ENCODE measurements at places on chromosomes 7 and 10. TPM values are rescaled to one million over a fixed set of nuclear protein-coding genes. Genes with fewer than 3 reads are reported as not detected.
A peak's percentile ranks its signal among the peaks of the same experiment; 100 is the strongest.

- no peak for DNase-seq
- no peaks in the 10 kb centered on the region for H3K27me3 ChIP-seq
- H3K27ac ChIP-seq = peak overlapping the region; percentile 67
- H3K36me3 ChIP-seq = peaks cover 44% of the 10 kb centered on the region
- H3K4me3 ChIP-seq = no peak overlapping the region
Observed at GRCh38 chr7:47405921-47406800, 175.8 kb downstream of the TNS3 start.

DNA sequence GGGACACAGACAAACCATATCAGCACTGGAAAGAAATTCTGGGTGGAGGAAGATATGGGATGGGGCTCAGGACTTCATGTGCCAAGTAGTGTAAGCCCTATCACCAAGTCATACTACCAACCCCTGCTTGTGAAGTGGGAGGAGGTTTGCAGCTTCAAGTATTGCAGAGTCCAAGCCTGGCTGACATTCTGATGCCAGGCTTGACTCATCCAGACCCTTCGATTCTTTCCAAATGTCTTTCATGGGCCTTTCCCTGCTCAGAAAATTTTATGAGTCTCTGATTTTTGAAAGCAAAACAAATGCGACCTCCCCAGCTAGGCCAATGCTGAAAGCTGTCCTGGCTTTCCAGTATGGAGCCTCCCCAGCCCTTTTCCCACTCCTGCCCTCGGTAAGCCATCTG is 45.1 kb upstream of the SMNDC1 start:
- no peaks in the 10 kb centered on the region for H3K36me3 ChIP-seq
- no peak for DNase-seq
- peaks cover 18% of the 10 kb centered on the region for H3K4me1 ChIP-seq

GRCh38 chr7:19413443-19413965 is 268.3 kb upstream of the FERD3L start:
- no peaks in the 10 kb centered on the region for H3K27me3 ChIP-seq
- no peak overlapping the region for H3K27ac ChIP-seq
- H3K4me3 ChIP-seq = no peak overlapping the region
- no peaks in the 10 kb centered on the region for H3K4me1 ChIP-seq

GRCh38 chr10:100696477-100696901 is 48.9 kb upstream of the PAX2 start:
- H3K27me3 ChIP-seq = peaks cover 30% of the 10 kb centered on the region
- DNase-seq = no peak
- peaks cover 2% of the 10 kb centered on the region for H3K4me1 ChIP-seq
- no peaks in the 10 kb centered on the region for H3K36me3 ChIP-seq

DNA sequence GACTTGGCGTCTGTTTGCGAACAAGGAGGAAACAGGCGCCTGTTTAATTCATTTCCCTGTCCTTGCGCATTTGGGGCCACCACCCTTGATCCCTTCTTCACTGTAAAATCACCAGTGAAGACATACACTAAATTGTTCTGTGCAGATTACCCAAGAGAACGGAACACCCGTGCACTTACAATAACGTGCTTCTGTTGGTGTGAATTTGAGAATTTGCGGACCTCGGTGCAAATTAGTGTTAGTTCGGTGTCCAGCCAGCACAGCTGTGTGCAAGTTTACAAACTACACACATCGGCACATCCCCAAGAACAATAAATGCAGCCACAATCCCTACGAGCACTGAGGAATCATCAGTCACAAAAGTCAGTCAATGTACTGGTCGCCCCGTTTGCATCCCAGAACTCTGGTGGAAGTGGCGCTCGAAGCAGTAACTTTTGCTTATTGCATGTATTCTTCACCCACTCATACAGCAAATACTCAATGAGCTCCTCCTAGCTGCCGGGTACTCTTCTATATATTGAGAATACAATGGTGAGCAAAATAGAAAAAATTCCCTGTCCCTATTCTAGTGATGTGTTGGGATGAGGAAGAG is 786 bp upstream of the CNOT4 start:
- H3K27me3 ChIP-seq = no peaks in the 10 kb centered on the region
- peaks cover 2% of the 10 kb centered on the region for H3K4me1 ChIP-seq
- no peak for DNase-seq
- H3K36me3 ChIP-seq = no peaks in the 10 kb centered on the region
- no peak overlapping the region for H3K27ac ChIP-seq

DNA sequence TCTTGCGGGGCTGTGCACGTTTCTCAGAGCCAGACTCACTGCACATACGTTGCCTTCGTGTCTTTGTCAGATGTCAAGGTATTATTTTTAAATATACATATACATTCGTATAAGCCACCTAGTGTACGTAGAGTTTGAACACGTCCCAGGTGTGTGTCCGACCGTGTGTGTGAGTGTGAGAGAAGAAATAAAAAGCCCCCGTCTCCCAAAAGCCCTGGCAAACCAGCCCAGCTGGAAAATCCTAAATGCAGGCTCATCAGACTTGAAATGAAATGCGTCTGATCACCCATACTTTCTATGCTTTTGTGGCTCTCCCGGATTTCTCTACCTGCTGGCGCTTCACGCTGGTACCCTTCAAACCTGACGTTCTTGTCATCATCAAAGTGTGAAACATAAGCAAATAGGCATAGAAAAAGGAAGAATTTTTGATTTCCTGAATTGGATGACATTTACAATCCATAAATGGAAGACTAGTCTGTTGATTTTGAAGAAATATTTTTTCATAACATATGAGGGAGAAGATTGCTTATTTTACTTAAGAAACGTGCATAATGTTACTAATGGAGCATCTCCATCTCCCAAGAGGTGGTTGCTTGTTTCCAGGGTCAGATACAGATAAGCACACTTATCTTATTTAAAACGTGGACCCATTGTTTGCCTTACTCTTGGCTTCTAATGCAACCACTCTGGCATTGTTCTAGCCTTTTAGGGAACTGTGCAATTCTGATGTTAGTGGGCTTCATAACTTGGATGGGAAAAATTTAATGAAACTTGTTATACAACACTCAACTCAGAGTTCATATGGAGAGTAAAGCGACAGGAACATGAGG is 971 bp downstream of the PRKG1 start:
- H3K36me3 ChIP-seq = no peaks in the 10 kb centered on the region
- H3K4me3 ChIP-seq = peak overlapping the region; percentile 98
- peaks cover 38% of the 10 kb centered on the region for H3K4me1 ChIP-seq

GRCh38 chr10:88608052-88608732 is 21.6 kb downstream of the LIPJ start:
- peaks cover 17% of the 10 kb centered on the region for H3K27me3 ChIP-seq
- no peak for DNase-seq
- H3K4me3 ChIP-seq = no peak overlapping the region
- no peaks in the 10 kb centered on the region for H3K36me3 ChIP-seq
- H3K27ac ChIP-seq = no peak overlapping the region
- no peaks in the 10 kb centered on the region for H3K4me1 ChIP-seq

DNA sequence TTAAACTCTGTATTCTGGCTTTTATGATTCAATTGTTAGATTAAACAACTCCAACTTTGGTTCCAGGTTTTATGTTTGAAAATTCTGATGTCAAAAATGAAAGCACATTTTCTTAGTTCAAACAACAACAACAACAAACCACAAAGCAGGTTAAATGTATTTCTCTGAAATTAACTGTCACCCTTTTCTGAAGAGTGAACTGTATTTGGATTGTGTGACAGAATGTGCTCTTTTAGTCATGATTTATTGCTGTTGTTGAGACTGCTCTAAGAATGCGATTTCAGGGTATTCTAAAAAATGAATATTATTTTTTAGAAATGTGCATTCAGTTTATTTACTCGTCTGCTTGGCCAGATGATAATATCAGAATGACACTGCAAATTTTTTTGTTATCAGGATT is 144.1 kb downstream of the GNAI1 start:
- DNase-seq = no peak
- H3K27ac ChIP-seq = no peak overlapping the region
- H3K4me1 ChIP-seq = peaks cover 24% of the 10 kb centered on the region

GRCh38 chr10:4088354-4089066 is 303.5 kb upstream of the KLF6 start:
- H3K27me3 ChIP-seq = no peaks in the 10 kb centered on the region
- no peak overlapping the region for H3K27ac ChIP-seq
- no peak overlapping the region for H3K4me3 ChIP-seq
- H3K36me3 ChIP-seq = no peaks in the 10 kb centered on the region

DNA sequence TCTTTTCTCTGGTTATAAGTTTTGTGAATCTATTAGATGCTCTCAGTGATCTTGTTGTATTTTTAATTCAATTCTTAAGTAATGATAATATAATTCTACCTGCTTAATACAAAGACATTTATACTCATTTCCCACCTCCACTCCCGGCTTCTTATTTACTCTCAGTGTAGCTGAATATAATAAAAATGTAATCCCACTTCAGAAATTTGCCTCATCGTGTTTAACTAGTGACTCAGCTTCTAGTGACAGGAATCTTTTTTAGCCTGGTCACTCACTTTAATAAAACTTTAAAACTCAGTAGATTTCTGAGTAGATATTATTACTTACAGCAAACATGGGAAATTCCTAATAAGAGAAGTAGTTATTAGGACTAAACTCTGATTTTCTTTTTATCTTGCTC is 1506.2 kb upstream of the LRRTM3 start:
- peak overlapping the region; percentile 76 for H3K27ac ChIP-seq
- DNase-seq = no peak
- peaks cover 42% of the 10 kb centered on the region for H3K4me1 ChIP-seq
- H3K27me3 ChIP-seq = no peaks in the 10 kb centered on the region
- no peak overlapping the region for H3K4me3 ChIP-seq

GRCh38 chr7:127194571-127194970 is 58.2 kb downstream of the GRM8 start:
- H3K27me3 ChIP-seq = peaks cover 7% of the 10 kb centered on the region
- no peak overlapping the region for H3K27ac ChIP-seq
- H3K4me1 ChIP-seq = no peaks in the 10 kb centered on the region
- H3K36me3 ChIP-seq = no peaks in the 10 kb centered on the region
- no peak overlapping the region for H3K4me3 ChIP-seq
- DNase-seq = no peak

The SLC16A12 gene
- total RNA-seq = 2.6 TPM

The ALOX5 gene
- not detected for total RNA-seq

The CDC14C gene
- not detected for total RNA-seq

Data from chondrocyte (in vitro differentiated cells).